ENCODE measurements at places on chromosomes 5 and 9. TPM values are rescaled to one million over a fixed set of nuclear protein-coding genes. Genes with fewer than 3 reads are reported as not detected.

GBA2 gene
- 21.4 TPM for total RNA-seq

GPR151 gene
- total RNA-seq, result not detected

HCN1 gene
- total RNA-seq, result not detected

CDKN2A gene
- 28.2 TPM for total RNA-seq

UNC13B gene
- 25.5 TPM for total RNA-seq

IFNA2 gene
- not detected for total RNA-seq

QRFP gene
- not detected for total RNA-seq

ANKRD18B gene
- 2.3 TPM for total RNA-seq

ZBED3 gene
- total RNA-seq, result 1.4 TPM

CDO1 gene
- 29.2 TPM for total RNA-seq

TMEM215 gene
- total RNA-seq, result not detected

CCL21 gene
- not detected for total RNA-seq

SLIT3 gene
- total RNA-seq, result 0.95 TPM
